Stomach (tissue), 19 donors: ENCODE measurements at places on chromosomes 2 and 18. TPM values are rescaled to one million over a fixed set of nuclear protein-coding genes. Genes with fewer than 3 reads are reported as not detected.

Gene TMEM214
- 206 TPM for total RNA-seq

Gene STON1
- 116 TPM for total RNA-seq

Gene MAP2
- 24.6 TPM for total RNA-seq

Gene DSG3
- total RNA-seq, result not detected

Gene OSBPL6
- 0.29 TPM for total RNA-seq

- H3K4me3 ChIP-seq, result peak overlapping the region; percentile 48
- DNase-seq, result peak; percentile 10
Observed at GRCh38 chr2:148887350-148888002, 12.4 kb downstream of the KIF5C start.

DNA sequence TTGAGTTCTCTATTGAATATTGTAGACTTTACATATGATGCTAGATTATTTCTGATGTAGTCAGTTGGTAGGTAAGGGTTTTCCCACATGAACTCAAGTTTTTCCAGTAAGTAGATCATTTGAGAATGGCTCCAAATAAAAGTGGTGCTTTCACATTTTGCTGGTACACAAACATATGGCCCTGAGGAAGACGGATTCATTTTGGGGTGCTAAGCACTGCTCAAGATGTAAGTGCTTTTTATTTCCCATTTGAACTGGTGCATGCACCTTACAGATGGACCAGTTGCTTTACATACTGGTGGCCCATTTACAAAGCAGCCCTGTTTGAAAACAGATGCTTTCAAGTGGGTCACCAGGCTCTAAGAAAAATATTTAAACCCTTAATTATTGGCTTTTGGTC, 266.7 kb downstream of the MEIS1 start:
- H3K36me3 ChIP-seq, result no peaks in the 10 kb centered on the region
- no peak for DNase-seq
- no peak overlapping the region for H3K4me3 ChIP-seq
- H3K27ac ChIP-seq, result no peak overlapping the region

GRCh38 chr18:72235422-72235821, 308.7 kb downstream of the CBLN2 start:
- no peak overlapping the region for H3K4me3 ChIP-seq
- no peaks in the 10 kb centered on the region for H3K27me3 ChIP-seq
- H3K36me3 ChIP-seq, result no peaks in the 10 kb centered on the region
- H3K27ac ChIP-seq, result no peak overlapping the region

- H3K27ac ChIP-seq, result no peak overlapping the region
- H3K27me3 ChIP-seq, result no peaks in the 10 kb centered on the region
- peaks cover 21% of the 10 kb centered on the region for H3K4me1 ChIP-seq
- no peak for DNase-seq
- no peak overlapping the region for H3K4me3 ChIP-seq
- H3K36me3 ChIP-seq, result no peaks in the 10 kb centered on the region
Observed at GRCh38 chr2:111171337-111171930, 50.7 kb downstream of the BCL2L11 start.

GRCh38 chr2:17752892-17753802, 463 bp downstream of the SMC6 start:
- no peaks in the 10 kb centered on the region for H3K36me3 ChIP-seq
- no peaks in the 10 kb centered on the region for H3K27me3 ChIP-seq

DNA sequence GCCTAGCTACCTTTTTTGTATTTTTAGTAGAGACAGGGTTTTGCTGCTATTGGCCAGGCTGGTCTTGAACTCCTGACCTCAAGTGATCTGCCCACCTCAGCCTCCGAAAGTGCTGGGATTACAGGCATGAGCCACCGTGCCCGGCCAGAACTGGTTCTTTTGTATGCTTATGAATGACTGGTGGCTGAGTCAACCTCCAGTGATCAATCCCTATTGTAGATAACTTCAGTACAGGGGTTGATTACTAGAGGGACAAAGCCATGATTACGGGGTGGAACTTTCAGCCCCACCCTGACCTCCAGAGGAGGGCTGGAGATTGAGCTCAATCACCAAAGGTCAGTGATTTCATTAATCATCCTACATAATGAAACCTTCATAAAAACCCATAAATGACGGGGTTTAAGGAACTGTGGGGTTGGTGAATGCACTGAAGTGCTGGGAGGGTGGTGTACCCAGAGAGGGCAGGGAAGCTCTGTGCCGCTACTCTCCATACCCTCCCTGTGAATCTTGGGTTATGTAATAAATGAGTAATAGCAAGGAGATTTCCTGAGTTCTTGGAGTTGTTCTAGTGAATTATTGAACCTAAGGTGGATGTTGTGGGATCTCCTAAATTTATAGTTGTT, 281.8 kb upstream of the CXCR4 start:
- H3K27ac ChIP-seq, result no peak overlapping the region
- no peaks in the 10 kb centered on the region for H3K36me3 ChIP-seq
- no peaks in the 10 kb centered on the region for H3K4me1 ChIP-seq
- DNase-seq, result peak; percentile 48
- H3K27me3 ChIP-seq, result no peaks in the 10 kb centered on the region
